ENCODE measurements at places on chromosomes 1 and 21.

GRCh38 chr1:218242171-218242570, 42.9 kb upstream of the RRP15 start:
- DNase-seq, result no peak

DNA sequence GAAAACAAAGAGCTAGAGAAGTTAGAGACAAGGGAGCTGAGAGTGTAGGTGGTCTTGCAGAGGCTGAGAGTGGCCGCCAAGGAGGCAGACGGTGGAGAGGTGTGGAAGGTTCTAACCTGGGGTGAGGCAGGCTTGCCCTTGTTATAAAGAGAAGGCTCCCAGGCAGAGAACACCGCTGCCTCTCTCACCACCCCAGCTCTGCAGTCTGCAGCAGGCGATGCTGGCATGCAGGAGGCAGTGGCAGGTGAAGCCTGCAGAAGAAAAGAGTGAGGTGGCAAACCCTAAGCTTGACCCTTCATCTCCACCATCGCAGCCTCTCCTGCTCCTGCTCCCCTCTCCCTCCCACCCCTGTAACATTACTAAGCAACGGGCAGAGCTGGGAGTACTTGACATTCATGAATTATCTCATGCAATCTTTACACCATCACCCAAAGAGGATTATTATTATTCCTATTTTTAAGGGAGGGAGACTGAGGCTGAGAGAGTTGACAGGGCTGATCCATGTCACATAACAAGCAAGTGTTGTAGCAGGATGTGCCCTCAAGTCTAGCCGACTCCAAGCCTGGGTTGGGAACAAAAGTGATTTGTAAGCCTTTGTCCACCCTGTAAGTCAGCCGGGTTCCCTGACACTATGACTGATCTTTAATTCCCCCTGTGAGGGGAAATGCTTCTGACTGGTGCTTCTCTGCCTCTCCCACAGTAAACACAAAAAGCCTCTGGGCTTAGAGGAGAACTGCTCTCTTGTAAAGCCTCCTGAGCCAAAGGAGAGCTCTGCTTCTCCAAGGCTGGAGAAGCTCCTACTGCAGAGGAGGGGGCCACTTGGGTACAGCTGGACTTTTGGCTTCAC, 36.1 kb downstream of the KANK4 start:
- no peak for DNase-seq

DNA sequence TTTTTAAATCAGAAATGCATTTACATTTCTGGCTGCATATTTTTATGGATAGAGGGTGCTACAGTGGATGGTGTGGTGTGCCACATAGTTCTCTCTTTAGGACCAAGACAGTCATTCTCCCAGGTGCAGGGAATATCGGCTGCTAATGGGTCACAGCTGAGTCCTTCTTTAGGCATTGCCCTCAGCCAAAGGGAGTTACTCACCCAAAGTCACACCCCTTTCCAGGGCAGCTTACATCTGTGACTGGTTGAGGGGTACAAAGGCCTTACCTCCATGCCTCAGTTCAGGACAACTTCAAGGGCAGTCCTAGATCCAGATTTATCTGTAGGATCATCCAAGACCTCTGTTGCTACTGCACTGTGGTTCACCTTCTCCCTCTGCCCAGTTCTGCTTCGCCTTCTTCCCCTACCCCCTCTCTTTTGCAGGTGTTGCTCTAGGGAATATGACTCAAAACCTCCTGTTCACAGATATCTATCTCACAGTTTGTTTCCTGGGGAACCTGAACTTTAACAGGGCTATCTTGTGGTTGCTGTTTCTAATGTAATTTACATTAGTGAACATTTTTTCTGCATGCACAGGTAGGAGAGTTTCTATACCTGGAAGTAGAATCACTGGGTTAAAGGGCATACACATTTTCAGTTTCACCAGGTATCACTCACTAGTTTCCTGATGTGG, 413.9 kb downstream of the RPS6KC1 start:
- DNase-seq, result no peak

GRCh38 chr1:115046751-115047150, 17.1 kb downstream of the TSHB start:
- no peak for DNase-seq

GRCh38 chr1:154970631-154971340, at the start of gene SHC1:
SHC1 (minus strand) TSS chr1:154970747; CDS start chr1:154970526, 221 bp downstream.
- no peak for DNase-seq

- DNase-seq, result no peak
Measured at GRCh38 chr1:3159121-3159520, 90.1 kb downstream of the PRDM16 start.

DNA sequence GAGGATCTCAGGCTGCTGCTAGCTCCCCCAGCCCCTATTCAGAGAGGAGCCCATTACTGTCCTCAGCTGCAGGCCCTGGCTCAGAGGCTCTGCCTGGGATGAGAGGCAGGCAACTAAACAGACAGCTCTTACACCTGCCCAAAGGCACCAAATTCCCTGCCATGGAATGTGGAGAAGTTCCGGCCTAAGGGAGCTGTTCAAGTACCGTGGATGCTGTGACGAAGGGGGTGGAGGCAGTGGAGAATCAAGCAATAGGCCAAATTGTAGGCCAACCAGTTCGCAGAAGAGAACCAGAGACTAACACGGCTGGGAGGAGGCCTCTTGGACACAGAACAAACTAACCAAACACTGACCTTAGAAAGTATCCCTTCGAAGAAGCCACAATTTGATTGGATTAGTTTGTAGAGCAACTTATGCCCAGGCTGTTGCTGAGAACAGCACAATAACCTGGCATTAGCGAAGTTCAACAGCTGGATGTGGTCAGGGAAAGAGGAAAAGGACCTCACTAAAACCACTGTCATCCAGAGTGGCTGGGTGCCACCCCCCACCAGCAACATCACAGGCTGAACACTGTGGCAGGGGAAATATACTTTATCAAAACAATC, 3.6 kb downstream of the C1orf174 start:
- DNase-seq, result no peak

DNA sequence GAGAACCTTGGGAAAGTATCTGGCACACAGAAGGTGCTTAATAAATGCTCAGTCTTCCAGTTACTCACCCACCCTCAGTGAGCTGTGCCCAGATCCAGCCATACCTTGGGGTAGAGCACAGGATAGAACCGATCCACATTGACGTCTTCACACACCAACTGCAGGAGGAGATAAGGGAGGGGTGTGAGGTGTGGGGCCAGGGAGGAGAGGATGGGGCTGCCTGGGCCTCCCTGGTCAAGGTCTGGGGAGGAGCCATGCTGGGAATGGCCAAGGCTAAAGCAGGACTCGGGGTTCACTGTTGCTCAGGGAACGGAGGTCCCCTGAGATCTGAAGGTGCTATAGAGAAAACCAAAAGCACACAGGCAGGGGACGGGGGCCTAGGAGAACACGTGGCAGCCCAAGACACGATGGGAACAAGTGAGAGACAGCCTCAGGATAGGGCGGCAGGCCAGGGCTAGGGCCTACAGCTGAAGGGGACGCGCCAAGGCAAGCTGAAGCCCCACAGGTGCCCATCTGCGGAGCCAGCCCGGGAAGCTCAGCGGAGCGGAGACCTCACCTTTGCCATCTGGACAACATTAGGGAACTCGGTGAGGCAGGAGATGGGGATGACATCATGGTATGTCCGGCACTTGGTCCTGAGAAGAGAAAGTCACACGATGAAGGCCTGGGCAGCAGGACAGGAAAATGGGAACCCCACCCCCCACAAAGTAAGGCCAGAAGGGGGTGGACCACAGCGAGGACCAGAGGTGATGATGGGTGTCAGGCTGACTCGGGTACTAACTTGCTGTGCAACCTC, 55.9 kb downstream of the RAP1GAP start:
- DNase-seq, result no peak

- DNase-seq, result no peak
Measured at GRCh38 chr1:98112626-98113025, 191.8 kb upstream of the DPYD start.

DNA sequence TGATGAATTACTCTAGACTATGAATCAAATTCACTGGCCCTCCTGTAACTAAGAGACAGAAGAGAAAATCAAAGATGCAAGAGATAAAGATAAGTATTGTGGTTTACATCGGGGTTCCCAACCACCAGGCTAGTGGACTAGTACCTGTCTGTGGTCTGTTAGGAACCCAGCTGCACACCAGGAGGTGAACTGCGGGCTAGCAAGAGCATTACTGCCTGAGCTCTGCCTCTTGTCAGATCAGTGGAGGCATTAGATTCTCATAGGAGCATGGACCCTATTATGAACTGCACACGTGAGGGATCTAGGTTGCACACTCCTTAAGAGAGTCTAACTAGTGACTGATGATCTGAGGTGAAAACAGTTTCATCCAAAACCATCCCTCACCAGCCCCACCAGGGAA, 58.9 kb upstream of the DUSP10 start:
- no peak for DNase-seq

- DNase-seq, result no peak
Measured at GRCh38 chr1:155263067-155263466, 907 bp upstream of the SCAMP3 start.

DNA sequence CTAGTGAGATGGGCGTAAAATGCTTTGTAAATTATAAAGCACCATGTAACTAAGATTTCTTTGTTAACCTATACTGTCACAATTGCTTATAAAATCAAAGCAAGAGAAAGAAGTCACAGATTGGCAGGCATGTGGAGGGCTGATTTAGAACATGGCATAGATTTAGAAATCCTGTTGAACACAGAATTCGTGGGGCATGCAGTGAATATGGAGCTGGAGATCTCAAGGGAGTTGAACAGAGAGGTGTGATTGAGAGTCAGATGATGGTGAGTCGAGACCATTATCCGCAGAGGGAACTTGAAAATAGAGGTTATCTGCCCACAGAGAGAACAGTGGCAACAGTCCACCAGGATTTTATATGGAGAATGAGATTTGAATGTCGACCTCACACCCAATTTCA, 27.6 kb downstream of the PBX1 start:
- DNase-seq, result no peak

- DNase-seq, result no peak
Measured at GRCh38 chr21:28253961-28254360, 738.7 kb downstream of the LTN1 start.

DNA sequence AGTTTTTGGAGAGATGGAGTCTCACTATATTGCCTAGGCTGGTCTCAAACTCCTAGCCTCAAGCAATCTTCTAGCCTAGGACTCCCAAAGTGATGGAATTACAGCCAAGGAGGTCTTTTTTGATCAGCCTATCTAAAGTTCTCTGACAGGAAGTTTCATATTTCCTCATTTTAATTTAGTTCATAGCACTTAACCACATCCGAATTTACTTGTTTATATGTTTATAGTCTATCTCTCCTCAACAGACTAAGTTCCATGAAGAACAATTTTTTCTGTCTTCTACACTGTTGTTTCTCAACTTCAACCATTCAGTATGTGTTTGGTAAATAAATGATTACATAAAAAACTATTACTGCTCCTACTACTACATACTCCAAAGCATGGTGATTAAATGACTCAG, 47.9 kb downstream of the GON4L start:
- no peak for DNase-seq

DNA sequence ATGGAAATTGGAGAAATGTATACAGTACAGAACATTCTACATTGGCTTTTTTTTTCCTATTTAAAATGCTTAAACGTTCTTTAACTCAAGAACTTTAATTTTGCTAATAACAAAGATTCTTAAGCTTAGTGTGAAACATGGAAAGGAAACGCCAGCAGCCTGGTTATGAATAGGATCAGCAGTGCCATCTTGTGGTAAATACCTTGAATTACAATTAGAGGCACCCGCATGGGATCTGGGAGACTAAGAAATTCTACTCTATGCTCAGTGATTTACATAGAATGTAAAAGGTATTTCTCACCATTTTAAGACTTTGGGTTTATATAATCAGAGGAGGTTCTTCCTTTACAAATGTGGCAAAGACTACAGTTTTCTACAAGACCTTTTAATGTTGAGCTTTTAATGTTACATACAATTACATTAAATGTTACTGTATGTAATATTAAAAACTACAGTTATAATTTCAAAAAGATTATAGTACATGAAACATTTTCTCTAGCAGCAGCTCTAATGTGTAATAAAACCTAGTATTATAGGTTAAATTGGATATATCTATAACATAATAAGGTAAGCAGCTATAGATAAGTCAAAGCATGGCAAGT, 32.1 kb upstream of the APOBEC4 start:
- DNase-seq, result no peak

DNA sequence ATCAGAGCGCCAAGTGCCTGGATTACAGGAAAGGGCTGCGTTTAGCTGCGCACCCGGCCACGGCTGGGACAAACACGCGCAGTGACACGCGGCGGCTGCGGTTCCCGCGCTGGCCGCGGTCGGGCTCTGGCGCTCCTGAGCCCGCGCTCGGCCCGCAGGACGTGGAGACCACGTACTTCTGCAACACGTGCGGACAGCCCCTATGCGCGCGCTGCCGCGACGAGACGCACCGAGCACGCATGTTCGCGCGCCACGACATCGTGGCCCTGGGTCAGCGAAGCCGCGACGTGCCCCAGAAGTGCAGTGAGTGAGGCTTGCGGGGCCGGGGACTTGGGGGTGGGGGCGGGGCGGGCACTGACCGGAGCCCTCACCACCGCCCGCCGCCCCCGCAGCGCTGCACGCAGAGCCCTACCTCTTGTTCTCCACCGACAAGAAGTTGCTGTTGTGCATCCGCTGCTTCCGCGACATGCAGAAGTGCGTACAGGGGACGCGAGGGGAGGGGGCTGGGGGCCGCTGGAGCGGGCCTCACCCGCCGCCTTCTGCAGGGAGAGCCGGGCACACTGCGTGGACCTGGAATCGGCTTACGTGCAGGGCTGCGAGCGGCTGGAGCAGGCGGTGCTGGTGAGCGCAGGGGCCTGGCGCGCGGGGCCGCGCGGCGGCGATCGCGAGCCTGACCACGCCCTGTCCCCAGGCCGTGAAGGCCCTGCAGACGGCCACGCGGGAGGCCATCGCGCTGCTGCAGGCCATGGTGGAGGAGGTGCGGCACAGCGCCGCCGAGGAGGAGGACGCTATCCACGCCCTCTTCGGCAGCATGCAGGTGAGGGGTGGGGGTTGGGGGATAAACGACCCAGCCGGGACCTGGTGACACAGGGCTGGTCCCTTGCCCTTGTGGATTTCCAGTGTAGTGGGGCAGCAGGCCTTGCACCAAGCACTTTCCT, 3.1 kb downstream of the RNF207 start:
- DNase-seq, result no peak

- no peak for DNase-seq
Measured at GRCh38 chr1:75487399-75487798, 123.5 kb downstream of the SLC44A5 start.
